Activated T-helper 1 cell treated with anti-CD3 and anti-CD28 coated beads, Interleukin-2, amount 50 U/mL, for 16 hours (primary cell): ENCODE measurements at places on chromosomes 6 and 20.

- no peak for DNase-seq
These were observed 66.3 kb downstream of the MAP7 start for GRCh38 chr6:136483906-136484305.

- no peak for DNase-seq
These were observed 4.6 kb downstream of the GOPC start for GRCh38 chr6:117597755-117598154.

- no peak for DNase-seq
These were observed 221.4 kb downstream of the CDKAL1 start for GRCh38 chr6:20755631-20756030.

GRCh38 chr6:113317891-113318574 lies 539.1 kb upstream of the MARCKS start:
- DNase-seq = no peak

- DNase-seq = no peak
These were observed 5.9 kb downstream of the RRAGD start for GRCh38 chr6:89406141-89406540.

DNA sequence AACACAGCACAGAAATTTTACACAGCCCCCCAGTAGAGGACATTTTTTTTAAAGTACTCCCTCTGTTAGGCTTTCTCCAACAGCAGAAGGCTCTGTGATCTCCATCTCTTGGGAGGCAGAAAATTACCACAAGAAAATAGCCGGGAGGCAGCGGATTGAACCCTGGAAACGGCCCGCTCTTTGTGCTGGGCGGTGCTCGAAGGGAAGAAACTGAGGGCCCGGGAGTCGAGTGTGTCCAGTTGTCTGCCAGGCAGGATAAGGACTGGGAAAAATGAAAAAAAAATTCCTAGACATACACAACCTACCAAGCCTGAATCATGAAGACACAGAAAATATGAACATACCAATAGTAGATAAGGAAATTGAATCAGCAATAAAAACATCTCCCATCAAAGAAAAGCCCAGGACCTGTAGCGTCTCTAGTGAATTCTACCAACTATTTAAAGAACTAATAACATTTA lies 31.5 kb downstream of the POM121L2 start:
- no peak for DNase-seq

- DNase-seq = no peak
These were observed 37.9 kb upstream of the BEND6 start for GRCh38 chr6:56916849-56917551.
